ENCODE measurements at places on chromosomes 3 and 15. TPM values are rescaled to one million over a fixed set of nuclear protein-coding genes. Genes with fewer than 3 reads are reported as not detected.

CELF6 gene
- 3.4 TPM for total RNA-seq

DNA sequence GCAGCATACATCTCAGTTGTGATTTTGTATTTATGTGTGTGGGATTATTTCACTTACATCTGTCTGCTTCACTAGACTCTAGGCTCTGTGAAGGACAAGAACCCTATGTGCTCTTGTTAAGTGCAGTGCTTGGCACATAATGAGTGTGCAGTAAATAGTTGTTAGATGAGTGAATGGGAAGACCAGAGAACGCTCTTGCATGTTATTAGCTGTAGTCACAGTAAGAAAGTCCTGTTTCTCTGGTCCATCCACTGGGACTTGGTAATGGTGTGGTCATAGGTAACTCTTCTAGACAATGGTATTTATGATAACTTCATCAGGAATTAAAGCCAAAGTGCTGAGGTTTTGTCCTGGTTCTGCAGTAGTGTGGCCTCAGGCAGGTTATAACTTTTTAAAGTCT is 1.4 kb upstream of the AQP9 start:
- no peak for DNase-seq

- no peak for DNase-seq
These were observed 11.7 kb upstream of the GNAT1 start for GRCh38 chr3:50179710-50180109.

SLC6A1 gene
- total RNA-seq, result 4.0 TPM

DNA sequence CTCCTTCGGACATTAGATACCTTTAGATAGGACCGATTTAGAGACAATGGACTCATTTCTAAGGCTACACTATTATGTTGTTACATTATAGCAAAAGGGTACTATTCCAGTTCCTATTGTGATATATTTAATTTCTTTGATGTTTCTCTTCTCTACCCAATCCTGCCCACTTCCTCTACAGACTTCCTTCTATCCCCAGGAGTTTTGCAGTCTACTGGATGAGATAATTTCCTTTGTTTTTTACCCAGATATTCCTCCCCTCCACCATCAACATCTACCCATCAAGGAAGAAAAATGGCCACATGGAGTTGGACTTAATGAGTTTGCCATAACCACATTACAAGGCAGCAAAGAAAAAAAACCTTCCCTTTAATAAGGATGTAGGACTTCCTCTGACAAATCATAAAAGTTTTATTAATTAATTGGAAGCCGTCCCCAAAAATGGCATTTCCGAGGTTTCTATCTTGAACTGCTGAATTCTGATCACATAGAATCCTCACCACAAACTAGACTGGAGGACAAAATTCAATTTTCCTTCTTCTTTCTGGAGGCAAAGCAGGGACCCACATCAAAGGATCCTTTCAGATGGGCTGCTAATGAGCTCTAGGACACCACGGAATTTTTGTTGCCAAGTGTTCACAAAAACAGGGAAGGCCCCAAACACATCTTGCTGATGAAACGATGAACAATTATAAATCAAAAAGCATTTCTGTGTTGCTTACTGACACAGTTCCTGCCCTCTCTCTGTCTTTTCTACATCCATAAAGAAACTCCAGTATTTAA is 33.4 kb downstream of the FRMD4B start:
- DNase-seq, result no peak

DNA sequence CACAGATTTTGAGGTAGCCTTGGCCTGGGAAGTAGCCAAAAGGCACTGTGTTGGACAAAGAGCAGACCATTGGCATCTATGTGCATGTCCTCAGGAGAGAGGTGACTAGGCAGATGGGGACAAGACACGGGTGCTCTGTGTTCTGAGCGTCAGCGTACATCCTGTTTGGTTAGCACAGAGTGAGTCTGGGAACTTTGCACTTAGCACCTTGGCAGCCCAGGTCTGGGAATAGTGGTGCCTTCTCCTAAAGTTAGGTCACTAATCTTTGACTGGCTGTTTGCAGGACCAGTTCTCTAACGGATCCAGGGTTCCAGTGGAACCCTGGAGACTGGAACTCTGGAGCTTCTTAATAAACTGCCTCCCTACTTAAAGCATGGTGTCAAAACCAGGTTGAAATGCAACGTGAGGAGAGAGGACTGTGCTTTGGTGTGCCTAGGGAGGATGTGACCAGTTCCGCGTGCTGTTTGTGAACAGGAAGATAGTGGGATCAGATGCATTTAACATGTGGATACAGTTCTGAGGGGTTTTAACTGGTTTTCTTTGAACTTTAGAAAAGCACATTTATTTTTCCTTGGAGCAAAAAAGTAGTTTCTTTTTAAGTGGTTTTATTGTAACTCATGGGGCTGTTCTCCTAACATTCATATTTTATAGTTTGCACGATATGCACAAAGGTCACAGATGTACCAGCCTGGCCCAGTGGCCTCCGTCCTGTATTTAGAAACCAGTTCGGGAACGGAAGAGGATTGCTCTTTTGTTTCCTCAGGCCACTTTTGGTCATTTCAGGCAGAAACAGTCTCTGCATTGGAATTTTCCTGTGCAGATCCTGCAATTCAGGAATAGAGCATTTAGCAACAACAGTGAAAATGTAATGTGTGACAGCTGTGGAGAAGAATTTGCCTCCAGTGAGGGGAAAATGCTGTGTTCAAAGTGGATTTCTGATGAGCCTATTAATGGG is 48.8 kb downstream of the ABHD2 start:
- no peak for DNase-seq
